Stimulated activated naive CD8-positive, alpha-beta T cell treated with anti-CD3 and anti-CD28 coated beads, Interleukin-15, amount 100 ng/mL, for 72 hours (primary cell): ENCODE measurements at places on chromosomes 5 and 9.

DNA sequence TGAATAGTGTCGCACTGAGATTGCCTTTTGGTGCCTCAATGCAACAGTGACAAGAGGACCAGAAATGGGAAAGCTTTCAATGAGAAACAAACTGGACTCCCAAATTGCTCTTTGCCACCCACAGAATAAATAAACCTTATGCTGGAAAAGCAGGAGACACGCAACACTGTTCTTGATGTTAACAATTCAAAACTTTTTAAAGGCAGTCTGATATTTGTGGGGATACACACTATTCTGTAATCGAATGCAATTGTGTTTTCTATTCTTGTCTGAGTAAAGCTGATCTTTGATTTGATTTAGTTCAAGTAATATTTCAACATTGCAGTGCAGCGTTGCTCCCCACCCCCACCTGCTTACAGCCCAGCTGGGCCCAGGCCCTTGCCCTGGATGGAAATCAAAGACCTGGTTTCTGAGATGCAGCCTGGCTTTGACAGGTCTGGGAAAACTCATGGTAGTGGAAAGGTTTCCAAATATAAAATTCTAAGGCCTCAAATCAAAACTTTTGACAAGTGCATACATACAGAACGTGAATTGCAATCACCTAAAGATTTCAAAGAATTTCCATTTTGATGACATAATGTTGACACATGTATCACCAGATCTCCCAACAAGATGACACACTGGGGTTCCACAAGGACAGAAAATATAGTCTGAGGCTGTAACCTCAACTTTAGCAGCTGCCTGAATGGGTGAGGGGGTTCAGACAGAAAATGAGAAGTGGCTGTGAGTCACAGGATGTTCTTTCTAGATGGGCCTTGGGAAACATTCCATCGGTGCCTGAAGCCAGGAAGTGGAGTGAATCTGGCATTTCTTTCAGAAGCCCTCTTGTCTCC, 55.1 kb downstream of the ABCA1 start:
- no peak for DNase-seq

- DNase-seq, result no peak
These were observed 5.2 kb upstream of the FCN1 start for GRCh38 chr9:134922932-134923240.

GRCh38 chr5:93395010-93395409, 186.0 kb downstream of the NR2F1-AS1 start:
- no peak for DNase-seq

- no peak for DNase-seq
These were observed 14.2 kb upstream of the PALM2AKAP2 start for GRCh38 chr9:109765830-109766229.

DNA sequence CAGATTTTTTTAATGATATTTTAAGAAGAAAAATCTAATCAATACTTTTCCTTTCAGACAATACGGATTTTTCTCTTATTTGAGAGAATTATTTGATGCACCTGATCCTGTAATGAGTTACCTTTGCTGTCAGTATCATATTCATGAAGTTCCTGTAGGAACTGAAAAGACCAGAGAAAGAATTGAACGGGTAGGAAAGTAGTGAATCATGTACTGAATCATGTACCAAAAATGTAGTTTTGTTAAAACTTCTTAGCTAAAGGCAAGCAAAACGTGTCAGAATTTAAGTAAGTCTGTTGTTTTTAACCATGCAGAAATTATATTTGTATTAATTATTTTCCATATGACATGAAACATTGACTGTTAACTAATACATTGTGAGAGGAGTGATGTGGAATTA, 56.6 kb downstream of the SMC5 start:
- DNase-seq, result no peak

- DNase-seq, result peak; percentile 29
These were observed 49.4 kb downstream of the NUP214 start for GRCh38 chr9:131174681-131175239.

- no peak for DNase-seq
These were observed 721.2 kb upstream of the COX7C start for GRCh38 chr5:85896514-85896913.

DNA sequence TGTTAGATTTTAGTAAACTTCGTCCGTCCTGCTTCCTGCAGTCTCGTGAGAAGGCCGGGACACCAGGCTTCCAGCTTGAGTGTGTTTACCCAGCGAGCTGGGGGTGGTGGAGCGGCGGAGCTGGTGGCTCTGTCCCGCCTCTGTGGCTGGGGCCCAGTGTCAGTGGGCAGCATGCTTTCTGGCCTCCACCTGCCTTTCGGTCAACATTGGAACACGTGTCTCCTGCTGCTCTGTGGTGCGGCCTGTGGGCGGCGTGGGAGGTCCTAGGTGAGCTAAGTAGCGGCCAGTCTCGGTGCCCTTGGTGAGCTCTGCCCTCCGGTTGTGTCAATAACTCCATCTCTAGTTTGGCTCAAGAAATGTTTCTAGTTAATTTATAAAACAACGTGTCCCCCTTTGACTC, 125.9 kb downstream of the GADD45G start:
- no peak for DNase-seq

DNA sequence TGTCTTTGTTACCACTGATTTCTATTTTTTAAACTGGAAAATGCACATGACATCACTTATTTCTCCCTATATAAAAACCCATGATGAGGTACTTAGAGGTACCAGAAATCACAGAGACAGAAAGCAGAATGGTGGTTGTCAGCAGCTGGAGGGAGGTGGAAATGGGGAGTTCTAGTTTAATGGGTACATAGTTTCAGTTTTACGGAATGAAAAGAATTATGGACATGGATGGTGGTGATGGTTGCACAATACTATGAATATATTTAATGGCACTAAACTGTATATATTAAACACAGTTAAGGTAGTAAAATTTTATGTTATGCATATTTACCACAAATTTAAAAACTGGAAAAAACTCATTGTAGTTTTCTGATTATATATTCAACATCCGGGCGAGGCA, 50.5 kb upstream of the CPEB4 start:
- no peak for DNase-seq

DNA sequence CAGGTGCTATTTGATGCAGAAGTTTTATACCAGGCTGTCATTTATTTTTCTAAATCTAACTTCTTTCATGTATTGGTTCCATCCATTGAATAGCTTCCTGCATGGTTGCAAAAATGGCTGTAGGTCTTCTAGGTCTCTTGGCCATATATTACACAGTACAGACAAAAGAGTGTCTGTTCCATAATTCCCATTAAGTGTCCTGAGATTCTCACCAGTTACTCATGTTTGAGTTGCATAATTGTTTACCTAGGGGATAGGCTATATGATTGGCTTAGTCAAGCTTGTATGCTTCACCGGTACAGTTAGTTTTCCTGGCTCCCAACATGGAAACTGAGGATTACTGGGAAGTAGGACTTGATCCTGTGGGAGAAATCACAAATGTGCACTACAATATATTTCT, 399.4 kb upstream of the NUDT12 start:
- no peak for DNase-seq

DNA sequence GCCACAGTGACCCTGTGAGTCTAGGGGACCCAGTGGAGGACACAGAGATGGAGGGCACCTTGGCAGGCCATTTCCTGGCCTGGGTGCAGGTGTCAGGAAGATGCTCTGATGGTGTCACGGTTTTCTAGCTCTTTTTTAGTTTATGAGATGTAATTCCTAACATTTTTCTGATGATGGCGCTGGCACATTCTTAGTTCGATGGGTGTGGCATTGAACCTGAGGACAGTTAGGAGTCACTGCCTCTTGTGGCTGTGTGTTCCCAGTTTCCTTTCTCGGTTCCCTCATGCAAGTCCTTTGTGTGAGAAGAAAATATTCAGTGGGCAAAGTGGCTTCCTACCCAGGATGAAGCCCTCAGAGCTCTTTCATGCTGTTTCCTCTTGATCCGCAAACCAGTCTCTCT, 129.4 kb upstream of the ICE1 start:
- DNase-seq, result no peak

DNA sequence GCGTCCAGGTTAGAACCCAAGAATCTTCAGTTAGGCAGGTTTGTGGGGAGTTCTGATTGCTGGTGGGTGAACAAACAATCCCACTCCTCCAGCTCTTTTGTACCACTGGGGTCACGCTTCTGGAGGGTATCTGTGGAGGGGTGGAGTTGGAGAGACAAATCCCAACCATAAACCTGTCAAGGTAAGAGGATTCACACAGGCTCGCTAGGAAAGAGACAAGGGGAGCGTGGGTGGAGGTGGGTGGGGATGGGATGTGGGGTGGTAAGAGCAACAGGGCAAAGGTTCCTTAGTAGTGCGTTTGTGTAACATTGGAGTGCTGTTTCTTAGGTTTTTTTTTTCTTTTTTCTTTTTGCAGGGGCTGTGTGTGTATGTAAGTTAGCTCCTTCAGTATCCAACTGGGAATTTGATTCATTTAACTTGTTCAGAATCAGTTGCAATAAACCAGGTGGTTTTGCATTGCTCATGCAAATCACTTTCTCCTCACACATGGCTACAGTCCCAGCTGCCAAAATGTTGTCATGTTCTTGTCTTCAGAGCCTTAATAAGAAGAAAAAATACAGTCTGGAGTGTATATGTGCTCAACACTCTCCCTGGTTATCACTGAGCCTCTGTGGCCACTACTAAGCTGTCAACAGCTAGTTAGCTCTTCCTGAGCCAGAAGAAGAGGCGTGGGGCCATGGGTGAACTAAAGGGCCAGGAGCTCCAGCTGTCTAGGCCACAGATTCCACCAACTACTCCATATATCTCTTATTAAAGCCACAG, 164.0 kb upstream of the RAD23B start:
- no peak for DNase-seq

DNA sequence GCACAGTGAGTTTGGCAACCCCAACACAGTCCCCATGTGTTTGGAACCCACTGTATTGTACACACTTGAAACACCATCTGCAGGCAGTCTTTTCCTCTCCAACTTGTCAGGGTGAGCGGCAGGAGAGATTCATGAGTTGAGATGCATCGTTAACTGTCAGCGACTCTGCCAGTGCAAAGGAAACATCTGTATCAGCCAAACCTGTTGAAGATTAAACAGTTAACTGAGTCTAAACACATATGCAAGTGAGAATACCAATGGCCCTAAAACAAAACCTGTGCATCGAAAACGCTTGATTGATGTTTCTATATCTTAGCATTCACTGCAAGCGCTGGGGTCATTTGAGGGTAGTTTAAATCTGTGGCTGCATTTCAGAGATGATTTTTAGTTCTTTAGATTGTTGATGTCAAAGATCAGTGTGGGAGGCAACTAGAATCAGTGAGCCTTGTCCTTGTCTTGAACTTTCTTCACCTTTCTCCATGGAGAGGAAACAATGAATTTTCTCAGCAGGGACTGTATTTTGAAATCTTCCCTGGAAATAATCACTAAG, 41.3 kb upstream of the PAM start:
- DNase-seq, result no peak

DNA sequence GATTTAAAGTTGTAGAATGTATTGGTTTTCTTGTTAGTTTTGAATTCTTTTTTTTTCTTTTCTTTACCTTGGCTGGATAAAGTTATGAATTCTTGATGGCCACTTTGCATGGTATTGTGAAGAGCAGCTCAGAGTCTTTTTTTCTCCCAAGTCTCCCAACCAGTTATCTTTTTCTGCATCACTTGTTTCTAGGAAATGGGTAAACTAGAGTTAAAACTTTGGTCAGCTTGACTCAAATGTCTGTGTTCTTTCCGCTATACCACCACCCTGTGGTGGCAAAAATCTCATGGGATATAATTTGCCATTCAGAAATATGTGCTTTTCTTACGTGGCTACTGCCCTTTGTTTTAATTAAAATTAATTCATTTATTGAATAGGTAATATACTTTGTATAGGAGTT, 113.2 kb downstream of the UNC13B start:
- DNase-seq, result no peak

- DNase-seq, result no peak
These were observed 174.9 kb upstream of the PUM3 start for GRCh38 chr9:3018691-3019230.

DNA sequence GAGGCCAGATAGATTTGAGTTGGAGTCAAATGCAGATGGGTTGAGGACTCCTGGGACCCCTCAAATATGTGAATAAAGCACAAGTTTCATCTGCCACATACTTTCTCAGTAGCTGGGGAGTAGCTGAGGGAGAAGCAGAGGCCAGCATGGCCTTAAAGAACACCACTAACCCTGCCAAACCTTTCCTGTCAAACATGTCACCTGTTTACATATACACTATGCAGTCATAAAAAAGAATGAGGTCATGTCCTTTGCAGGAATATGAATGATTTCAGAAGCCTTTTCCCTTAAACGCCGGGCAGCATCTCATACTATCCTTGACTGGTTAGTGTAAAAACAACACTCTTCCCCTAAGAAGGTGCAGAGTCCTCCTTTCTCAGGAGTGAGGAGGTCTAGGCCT, 25.2 kb upstream of the HSD17B4 start:
- DNase-seq, result no peak

DNA sequence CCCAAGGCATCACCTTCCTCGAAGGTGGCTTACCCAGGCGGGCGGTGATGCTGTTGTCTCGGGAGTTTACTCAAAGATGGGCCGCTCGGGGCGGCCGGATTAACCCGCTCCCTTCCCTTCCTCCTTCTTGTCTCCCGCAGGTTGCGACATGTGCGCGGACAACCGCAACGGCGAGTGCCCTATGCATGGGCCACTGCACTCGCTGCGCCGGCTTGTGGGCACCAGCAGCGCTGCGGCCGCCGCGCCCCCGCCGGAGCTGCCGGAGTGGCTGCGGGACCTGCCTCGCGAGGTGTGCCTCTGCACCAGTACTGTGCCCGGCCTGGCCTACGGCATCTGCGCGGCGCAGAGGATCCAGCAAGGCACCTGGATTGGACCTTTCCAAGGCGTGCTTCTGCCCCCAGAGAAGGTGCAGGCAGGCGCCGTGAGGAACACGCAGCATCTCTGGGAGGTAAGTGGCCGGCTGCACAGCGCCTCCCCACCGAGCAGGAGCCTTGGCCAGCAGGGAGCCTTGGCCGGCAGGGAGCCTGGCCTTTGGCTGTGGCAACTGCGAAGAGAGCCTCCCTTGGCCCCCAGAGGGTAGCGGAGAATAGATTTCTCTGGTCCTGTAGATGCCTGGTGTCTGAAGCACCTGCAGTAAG, 10.6 kb downstream of the PRDM6 start:
- no peak for DNase-seq

DNA sequence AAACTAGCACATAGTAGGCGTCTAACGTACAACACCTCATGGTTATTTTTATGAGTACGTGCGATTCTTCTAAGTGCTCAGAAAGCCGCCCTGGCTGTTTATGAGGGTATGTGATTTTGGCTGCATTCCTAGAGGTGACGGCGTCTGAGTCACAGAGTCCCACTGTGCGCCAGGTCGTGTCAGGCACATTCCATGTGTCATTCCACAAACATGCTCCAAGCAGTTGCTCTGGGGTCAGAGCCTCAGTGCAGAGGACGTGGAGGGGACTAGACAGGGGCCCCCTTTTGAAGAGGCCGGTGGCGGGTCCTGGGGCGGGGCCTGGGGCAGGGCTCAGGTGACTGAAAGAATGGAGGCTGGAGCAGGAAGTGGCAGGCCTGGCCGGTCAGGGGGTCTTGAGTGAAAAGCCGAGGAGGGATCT, 51.9 kb downstream of the NEK6 start:
- no peak for DNase-seq
